ENCODE measurements at places on chromosomes 12 and 14. TPM values are rescaled to one million over a fixed set of nuclear protein-coding genes. Genes with fewer than 3 reads are reported as not detected.
A peak's percentile ranks its signal among the peaks of the same experiment; 100 is the strongest.

The MYF6 gene
- total RNA-seq: not detected

The KLRG1 gene
- 4.4 TPM for total RNA-seq

The COX6A1 gene
- 478 TPM for total RNA-seq

The L3HYPDH gene
- 7.9 TPM for total RNA-seq

GRCh38 chr12:95480230-95480629 is 6.3 kb downstream of the METAP2 start:
- peaks cover 48% of the 10 kb centered on the region for H3K36me3 ChIP-seq
- peaks cover 57% of the 10 kb centered on the region for H3K4me1 ChIP-seq
- H3K4me3 ChIP-seq: no peak overlapping the region
- DNase-seq: no peak

DNA sequence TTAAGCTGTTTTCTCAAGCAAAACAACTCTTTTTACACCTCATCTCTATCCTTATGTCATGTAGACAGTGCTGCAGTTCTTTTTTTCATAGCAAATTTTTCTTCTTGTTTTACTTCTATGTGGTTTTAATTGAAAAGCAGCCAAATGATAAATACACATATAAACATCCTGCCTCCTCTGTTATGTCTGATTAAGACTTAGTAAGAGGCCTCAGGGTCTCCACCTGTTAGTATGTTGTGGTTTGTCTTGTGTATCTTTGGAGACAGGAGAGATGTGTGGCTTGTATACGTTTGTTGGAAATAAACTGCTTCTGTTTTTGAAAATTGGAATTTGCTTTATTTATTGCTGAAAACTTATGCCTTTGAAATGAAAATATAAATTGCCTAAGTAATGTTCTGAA is 32.0 kb downstream of the PEX5 start:
- no peak for DNase-seq
- H3K27me3 ChIP-seq: no peaks in the 10 kb centered on the region
- no peaks in the 10 kb centered on the region for H3K4me1 ChIP-seq
- no peak overlapping the region for H3K4me3 ChIP-seq
- H3K36me3 ChIP-seq: no peaks in the 10 kb centered on the region

GRCh38 chr14:52043690-52044089 is 25.2 kb downstream of the NID2 start:
- no peaks in the 10 kb centered on the region for H3K36me3 ChIP-seq
- peaks cover 14% of the 10 kb centered on the region for H3K4me1 ChIP-seq
- H3K27ac ChIP-seq: no peak overlapping the region
- peak; percentile 57 for DNase-seq
- no peak overlapping the region for H3K4me3 ChIP-seq

GRCh38 chr12:106045251-106045674 is 93.5 kb downstream of the NUAK1 start:
- H3K27ac ChIP-seq: no peak overlapping the region
- no peaks in the 10 kb centered on the region for H3K4me1 ChIP-seq
- peaks cover 4% of the 10 kb centered on the region for H3K27me3 ChIP-seq
- no peak for DNase-seq

DNA sequence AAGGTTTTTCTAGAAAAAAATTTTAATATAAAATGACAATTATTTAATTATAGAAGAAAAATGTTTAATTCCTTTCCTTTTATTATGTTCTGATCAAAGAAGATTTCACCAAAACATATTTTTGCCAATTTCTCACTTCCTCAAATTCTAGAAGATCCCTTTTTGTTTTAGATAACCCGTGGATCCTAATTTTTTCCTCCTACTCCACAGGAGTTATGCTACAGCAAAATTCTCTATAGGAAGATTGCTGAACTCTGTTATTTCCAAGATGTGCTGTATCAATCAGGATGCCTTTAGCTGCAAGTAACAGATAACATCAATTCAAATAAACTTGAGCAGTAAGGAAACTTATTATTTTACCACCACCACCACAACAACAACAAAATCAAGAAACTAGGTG is 3.8 kb upstream of the SNX6 start:
- no peak overlapping the region for H3K27ac ChIP-seq
- DNase-seq: no peak
- H3K36me3 ChIP-seq: peaks cover 2% of the 10 kb centered on the region
- H3K4me3 ChIP-seq: no peak overlapping the region

DNA sequence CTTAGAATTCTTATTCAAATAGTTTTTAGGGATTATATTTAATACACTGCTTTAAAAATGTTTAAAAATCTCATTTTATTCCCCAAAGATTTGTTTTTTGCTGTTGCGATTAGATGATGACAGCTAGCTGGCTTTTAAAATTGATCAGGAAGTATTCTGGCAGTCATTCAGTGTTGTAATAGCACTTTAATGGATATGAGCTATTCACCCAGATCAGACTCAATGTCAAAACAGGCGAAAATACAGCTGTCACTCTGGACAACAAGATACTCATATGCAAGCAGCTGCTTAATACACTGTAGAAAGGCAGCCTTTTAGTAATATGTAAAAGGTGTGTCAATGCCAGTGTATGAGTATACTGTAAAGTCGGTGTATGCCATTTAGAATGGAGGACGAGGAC is 91.7 kb downstream of the NPAS3 start:
- H3K4me1 ChIP-seq: no peaks in the 10 kb centered on the region
- no peak overlapping the region for H3K27ac ChIP-seq
- no peak overlapping the region for H3K4me3 ChIP-seq
- no peaks in the 10 kb centered on the region for H3K27me3 ChIP-seq

DNA sequence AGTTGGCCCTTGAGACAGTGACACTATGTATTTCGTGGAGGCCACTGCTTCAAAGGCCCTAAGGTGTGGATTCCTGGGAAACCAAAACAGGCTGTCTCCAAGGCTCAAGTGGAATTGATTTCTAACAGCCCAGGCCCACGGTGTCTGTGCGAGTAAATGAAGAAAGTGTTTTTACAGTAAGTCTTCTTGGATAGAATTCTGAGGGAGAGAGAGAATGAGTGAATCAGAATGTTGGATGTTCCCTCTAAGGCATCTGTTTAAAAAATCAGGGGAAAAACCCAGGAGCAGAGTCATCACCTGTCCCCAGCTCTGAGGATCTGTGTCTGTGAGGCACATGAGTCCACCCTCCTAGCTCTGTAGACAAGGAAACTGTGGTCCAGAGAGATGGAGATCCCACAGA is 22.3 kb upstream of the BDKRB1 start:
- no peak overlapping the region for H3K27ac ChIP-seq
- peaks cover 3% of the 10 kb centered on the region for H3K27me3 ChIP-seq
- no peaks in the 10 kb centered on the region for H3K4me1 ChIP-seq
- H3K36me3 ChIP-seq: no peaks in the 10 kb centered on the region

GRCh38 chr12:18165889-18166288 is 75.9 kb upstream of the RERGL start:
- no peak overlapping the region for H3K4me3 ChIP-seq
- DNase-seq: no peak
- peaks cover 18% of the 10 kb centered on the region for H3K4me1 ChIP-seq
- H3K36me3 ChIP-seq: no peaks in the 10 kb centered on the region
- peak overlapping the region; percentile 36 for H3K27ac ChIP-seq
- H3K27me3 ChIP-seq: peaks cover 1% of the 10 kb centered on the region

DNA sequence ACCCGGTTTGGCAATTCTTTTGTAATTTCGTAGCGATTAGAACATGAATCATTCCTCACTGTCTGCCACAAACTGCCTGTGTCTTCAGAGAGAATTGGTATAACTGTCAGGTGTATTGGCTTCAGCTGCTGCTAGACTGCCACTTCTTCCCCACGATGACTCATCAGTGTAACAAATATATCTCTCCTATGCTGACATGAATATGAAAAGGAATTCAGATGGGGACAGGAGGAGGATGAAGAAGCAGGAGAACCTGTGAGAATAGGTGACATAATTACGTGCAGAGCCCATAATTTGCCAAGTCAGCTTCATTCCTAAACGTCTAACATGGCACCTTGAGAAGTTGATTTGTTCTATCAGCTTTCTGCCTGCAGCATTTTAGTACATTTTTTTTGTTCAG is 64.9 kb downstream of the FRMD6 start:
- no peak overlapping the region for H3K27ac ChIP-seq
- no peaks in the 10 kb centered on the region for H3K27me3 ChIP-seq
- no peak overlapping the region for H3K4me3 ChIP-seq

GRCh38 chr12:132207083-132207775 is 63.0 kb downstream of the NOC4L start:
- H3K4me3 ChIP-seq: no peak overlapping the region
- H3K4me1 ChIP-seq: peaks cover 5% of the 10 kb centered on the region
- H3K27me3 ChIP-seq: peaks cover 22% of the 10 kb centered on the region
- DNase-seq: no peak
- H3K36me3 ChIP-seq: no peaks in the 10 kb centered on the region

DNA sequence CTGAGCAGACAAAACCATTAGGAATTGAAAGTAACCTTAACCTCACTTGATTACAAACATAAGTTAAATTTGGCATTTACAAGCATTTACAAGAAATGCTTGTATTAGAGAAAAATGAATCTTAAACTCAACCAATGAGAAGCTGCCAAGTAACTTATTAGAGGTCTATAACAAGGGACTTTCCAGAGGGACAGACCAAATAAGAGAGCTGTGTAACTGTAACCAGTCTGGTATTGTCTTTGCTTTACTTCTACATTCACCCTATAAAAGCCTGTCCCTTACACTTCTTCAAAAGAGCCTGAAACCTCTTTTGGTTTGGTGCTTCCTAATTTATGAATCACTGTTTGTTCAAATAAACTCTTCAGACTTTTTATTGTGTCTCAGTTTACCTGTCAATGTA is 450.0 kb upstream of the FAR2 start:
- no peaks in the 10 kb centered on the region for H3K4me1 ChIP-seq
- no peaks in the 10 kb centered on the region for H3K36me3 ChIP-seq
- no peak for DNase-seq
- H3K27ac ChIP-seq: no peak overlapping the region
- no peaks in the 10 kb centered on the region for H3K27me3 ChIP-seq

DNA sequence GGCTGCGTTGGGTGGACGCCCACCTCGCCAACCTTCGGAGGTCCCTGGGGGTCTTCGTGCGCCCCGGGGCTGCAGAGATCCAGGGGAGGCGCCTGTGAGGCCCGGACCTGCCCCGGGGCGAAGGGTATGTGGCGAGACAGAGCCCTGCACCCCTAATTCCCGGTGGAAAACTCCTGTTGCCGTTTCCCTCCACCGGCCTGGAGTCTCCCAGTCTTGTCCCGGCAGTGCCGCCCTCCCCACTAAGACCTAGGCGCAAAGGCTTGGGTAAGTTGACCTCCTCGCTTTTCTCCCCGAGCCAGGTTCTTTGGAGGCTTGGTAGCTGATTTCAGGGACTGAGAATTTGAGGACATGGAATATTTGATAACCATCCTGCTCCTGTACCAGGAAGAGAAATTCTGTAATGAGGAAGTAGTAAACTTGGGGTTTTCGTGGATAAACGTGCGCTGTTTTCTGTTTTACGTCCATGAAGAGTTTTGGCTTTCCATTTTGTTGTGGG is 530 bp downstream of the APAF1 start:
- peaks cover 27% of the 10 kb centered on the region for H3K4me1 ChIP-seq
- H3K36me3 ChIP-seq: peaks cover 16% of the 10 kb centered on the region
- H3K27me3 ChIP-seq: no peaks in the 10 kb centered on the region
- DNase-seq: no peak
- H3K27ac ChIP-seq: peak overlapping the region; percentile 76

GRCh38 chr12:81564237-81564636 is 194.9 kb downstream of the PPFIA2 start:
- H3K36me3 ChIP-seq: no peaks in the 10 kb centered on the region
- DNase-seq: no peak
- H3K27me3 ChIP-seq: no peaks in the 10 kb centered on the region
- no peaks in the 10 kb centered on the region for H3K4me1 ChIP-seq
- no peak overlapping the region for H3K4me3 ChIP-seq

DNA sequence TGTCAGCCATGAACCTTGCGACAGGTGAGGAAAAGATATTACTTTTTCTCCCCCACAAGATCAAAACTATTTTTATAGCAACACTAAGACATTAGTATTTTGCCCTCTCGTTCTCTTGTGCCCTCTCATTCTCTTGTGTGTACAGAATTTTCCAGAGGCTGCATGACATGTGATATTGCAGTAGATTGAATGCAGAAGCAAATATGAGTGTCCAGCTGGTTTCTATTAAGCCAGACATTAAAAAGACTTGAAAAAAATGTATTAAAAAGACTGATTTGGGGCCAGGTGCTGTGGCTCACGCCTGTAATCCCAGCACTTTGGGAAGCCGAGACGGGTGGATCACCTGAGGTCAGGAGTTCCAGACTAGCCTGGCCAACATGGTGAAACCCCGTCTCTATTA is 63.7 kb upstream of the ZFP36L1 start:
- H3K4me3 ChIP-seq: no peak overlapping the region
- H3K27me3 ChIP-seq: no peaks in the 10 kb centered on the region
- H3K4me1 ChIP-seq: peaks cover 4% of the 10 kb centered on the region
- DNase-seq: no peak
- no peaks in the 10 kb centered on the region for H3K36me3 ChIP-seq
- no peak overlapping the region for H3K27ac ChIP-seq

- peaks cover 45% of the 10 kb centered on the region for H3K4me1 ChIP-seq
- H3K27me3 ChIP-seq: no peaks in the 10 kb centered on the region
- peak; percentile 30 for DNase-seq
- H3K4me3 ChIP-seq: no peak overlapping the region
These were observed 17.7 kb upstream of the TDG start for GRCh38 chr12:103947871-103948555.

DNA sequence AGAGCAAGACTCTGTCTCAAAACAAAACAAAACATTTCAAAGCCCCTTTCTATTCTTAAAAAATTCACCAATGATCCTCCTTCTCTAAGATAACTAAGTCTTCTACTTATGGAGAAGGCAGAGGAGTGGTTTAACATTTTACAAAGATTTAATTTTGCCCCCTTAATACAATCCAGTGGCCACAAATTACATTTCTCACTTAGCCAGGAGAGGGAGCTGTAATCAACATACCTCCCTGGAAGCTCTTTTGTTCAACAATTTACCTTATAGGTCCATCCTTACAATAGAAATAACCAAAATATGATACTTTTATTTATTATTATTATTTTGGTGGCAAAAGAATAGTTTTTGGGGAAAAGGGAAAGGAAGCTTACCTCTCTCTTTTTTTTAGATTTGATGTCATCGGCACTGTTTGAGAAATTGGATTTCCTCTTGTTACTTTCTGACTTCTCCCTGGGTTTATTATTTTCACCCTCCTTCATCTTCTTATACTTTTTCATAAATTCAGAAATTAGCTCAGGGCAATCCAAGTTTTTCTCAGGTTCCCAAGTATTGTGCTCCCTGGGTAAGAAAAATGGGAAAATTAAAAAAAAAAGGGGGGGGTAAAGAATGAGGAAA is 28.1 kb downstream of the CBX5 start:
- H3K4me3 ChIP-seq: no peak overlapping the region
- DNase-seq: no peak
- H3K36me3 ChIP-seq: peaks cover 35% of the 10 kb centered on the region
- peaks cover 9% of the 10 kb centered on the region for H3K4me1 ChIP-seq
- no peaks in the 10 kb centered on the region for H3K27me3 ChIP-seq
- no peak overlapping the region for H3K27ac ChIP-seq
